ENCODE measurements at places on chromosomes 6 and 20.

- peak; percentile 24 for DNase-seq
Observed at GRCh38 chr20:709423-709822, 33.8 kb upstream of the SCRT2 start.

- DNase-seq: peak; percentile 25
Observed at GRCh38 chr20:38343311-38344106, 2.8 kb upstream of the LBP start.

DNA sequence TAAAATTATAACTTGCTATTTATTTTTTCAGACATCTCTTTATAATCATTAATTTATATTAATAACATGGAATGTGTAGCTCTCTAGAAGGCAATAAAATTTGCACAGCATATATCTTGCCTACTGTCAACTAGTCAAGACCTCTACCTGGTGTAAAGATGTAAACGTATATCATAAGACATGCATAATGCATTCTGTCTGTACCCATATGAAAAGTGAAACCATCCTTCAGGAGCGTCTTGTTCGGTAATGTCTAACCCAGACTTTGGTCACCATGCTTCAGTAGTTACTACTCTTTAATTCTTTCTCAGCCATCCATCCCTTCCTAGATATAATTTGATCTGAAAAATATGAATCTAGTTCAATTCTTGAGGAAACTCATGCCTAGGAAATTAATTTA lies 21.0 kb downstream of the CEP43 start:
- no peak for DNase-seq

GRCh38 chr6:85419046-85419759 lies 30.7 kb upstream of the NT5E start:
- no peak for DNase-seq

- no peak for DNase-seq
Observed at GRCh38 chr6:53635322-53635721, 30.2 kb downstream of the KLHL31 start.

- DNase-seq: no peak
Observed at GRCh38 chr6:19731282-19731681, 105.9 kb upstream of the ID4 start.

- DNase-seq: no peak
Observed at GRCh38 chr6:87993356-87993755, 54.3 kb upstream of the SPACA1 start.

GRCh38 chr6:125793863-125794262 lies 3.1 kb downstream of the NCOA7 start:
- no peak for DNase-seq

DNA sequence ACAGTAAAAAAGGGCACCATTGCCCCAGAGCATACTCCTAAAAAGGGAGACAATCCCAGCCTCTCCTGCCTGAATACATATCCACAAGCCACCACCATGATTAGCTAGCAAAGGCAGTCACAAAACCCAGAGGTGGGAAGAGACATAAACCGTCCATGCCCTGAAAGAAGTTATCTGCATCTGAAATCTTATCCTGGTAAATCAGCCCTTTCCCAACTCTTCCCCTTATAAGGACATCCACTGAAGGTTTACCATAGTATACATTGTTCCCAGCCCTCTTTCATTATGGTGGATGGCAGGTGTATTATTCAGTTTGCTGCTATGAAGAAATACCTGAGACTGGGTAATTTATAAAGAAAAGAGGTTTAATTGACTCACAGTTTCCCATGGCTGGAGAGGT lies 95.2 kb downstream of the TBC1D7 start:
- no peak for DNase-seq

DNA sequence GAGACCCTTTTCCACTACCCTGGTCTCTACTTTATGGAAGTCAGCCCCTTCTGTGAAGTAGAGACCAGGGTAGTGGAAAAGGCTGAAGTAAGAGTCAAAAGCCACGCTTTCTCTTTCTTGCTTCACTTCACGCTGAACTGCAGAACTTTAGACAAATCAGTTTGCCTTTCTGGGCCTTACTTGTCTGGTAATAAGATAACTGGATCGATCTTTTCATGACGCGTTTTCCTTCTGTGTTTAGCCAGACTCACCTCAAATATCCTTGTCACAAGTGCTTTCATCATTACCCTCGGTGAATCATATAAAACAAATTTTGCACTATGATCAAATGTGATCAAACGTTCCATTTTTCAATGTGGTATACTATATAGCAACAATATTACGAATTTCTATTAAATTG lies 170.7 kb downstream of the CLIC5 start:
- no peak for DNase-seq

- no peak for DNase-seq
Observed at GRCh38 chr6:99333068-99333467, 16.4 kb downstream of the FAXC start.

GRCh38 chr20:60785301-60785700 lies 466.8 kb upstream of the CDH4 start:
- no peak for DNase-seq

GRCh38 chr6:111615916-111616612 lies 10.4 kb upstream of the TRAF3IP2 start:
- DNase-seq: no peak

DNA sequence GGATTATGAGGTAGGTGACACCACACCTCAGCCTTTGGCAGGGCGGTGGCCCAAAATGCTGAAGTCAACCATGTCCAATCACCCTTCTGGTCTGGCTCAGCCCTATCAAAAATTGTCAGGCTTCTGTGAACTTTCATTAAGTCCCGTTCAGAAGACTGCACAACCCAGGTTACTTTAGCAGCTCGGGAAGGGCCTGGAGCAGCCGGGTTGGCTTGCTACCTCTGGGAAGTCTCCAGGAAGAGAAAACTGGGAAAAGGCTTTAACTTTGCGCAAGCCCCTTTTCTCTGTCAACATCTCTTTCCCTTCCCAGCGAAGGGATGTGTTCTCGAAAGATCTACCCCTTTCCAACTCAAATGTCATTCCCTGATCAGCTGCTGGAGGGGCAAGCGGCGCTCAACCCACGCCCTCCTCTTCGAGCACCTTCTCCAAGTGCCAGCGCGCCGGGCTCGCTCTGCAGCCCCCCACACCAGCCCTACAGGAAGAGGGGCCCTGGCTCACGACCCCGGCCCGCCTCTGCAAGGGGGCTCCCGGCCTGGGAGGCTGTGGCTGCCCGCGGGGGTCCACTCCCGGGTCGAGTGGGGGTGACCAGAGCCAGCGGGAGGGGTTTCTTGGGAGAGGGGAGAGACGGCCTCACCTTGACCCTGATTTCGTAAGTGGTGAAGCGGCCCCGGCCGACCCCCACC lies 573 bp downstream of the SNX3 start:
- DNase-seq: peak; percentile 68

DNA sequence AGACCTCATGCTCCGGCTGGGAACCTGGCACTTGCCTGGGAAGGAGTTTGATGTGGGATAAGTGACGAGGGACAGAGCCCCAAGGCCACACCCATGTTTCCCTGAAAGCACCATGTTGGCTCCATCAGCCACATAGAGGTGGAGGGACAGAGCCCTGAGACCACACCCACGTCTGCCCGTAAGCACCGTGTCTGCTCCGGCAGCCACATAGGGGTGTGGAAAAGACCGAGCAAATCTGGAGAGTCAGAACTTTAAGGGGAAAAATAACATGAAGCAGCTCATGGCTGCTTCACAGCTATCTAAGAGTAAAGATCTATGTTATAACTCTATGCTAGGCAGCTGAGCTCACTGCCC lies 15.3 kb downstream of the SLCO4A1 start:
- DNase-seq: no peak

DNA sequence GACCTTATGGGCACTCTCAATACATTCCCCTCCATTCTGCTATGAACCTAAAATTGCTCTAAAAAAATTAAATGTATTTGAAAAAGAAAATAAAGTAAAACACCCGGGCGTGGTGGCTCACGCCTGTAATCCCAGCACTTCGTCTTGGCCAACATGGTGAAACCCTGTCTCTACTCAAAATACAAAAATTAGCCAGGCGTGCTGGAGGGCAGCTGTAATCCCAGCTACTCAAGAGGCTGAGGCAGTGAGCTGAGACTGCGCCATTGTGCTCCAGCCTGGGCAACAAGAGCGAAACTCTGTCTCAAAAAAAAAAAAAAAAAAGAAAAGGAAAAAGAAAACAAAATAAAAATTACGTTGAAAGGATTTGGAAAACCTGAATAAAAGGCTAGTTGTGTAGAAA lies 60.5 kb downstream of the CD164 start:
- no peak for DNase-seq

GRCh38 chr20:16587066-16587465 lies 13.8 kb upstream of the KIF16B start:
- DNase-seq: no peak

- DNase-seq: no peak
Observed at GRCh38 chr6:166346449-166346848, 4.1 kb upstream of the SFT2D1 start.

- DNase-seq: no peak
Observed at GRCh38 chr20:588476-588875, 21.6 kb downstream of the TCF15 start.

GRCh38 chr6:148890096-148890495 lies 143.3 kb downstream of the UST start:
- peak; percentile 69 for DNase-seq

- DNase-seq: peak; percentile 50
Observed at GRCh38 chr6:170129691-170130171, 161.1 kb downstream of the DLL1 start.

GRCh38 chr20:57128044-57128757 lies 138.2 kb downstream of the BMP7 start:
- no peak for DNase-seq

DNA sequence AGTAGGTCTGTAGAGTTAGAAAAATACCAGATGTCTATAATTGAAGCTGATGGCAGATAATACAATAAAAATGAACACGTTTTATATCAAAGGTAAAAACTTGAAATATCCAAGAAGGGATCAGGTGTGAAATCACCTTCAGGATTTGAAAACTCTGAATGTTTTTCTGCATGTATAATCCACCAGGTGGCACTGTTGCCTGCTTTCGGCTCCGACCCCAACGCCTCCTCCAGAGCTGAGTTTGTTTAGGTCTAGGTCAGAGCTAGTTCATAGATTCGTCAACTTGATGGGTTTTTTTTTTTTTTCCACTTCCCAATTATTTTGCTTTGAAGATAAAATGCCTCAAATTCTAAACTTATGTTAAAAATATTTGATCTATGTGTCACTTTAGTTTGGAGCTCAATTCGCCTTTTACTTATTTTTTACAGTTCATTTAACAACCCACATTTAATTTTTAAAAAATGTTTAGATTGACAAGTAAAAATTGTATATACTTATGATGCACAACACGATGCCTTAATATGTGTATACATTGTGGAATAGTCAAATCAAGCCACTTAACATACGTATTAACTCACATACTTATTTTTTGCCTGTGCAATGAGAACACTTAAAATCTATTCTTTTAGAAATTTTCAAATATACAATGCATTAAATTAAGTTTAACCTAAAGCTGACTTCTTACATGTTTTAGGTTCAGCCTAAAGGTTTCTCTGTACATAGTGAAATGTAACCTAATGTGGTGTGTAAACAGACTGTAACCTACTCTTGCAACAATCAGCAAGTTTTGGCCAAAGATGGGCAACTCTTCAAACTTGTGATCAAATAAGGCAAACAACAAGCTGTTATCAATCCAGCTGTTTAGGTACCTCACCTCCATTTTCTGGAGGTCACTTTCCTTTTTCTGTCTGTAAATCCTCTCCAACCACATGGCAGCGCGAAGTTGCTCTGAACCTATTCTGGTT lies 39.4 kb upstream of the ENPP4 start:
- peak; percentile 46 for DNase-seq

- no peak for DNase-seq
Observed at GRCh38 chr6:134307870-134308269, 10.0 kb downstream of the SGK1 start.

DNA sequence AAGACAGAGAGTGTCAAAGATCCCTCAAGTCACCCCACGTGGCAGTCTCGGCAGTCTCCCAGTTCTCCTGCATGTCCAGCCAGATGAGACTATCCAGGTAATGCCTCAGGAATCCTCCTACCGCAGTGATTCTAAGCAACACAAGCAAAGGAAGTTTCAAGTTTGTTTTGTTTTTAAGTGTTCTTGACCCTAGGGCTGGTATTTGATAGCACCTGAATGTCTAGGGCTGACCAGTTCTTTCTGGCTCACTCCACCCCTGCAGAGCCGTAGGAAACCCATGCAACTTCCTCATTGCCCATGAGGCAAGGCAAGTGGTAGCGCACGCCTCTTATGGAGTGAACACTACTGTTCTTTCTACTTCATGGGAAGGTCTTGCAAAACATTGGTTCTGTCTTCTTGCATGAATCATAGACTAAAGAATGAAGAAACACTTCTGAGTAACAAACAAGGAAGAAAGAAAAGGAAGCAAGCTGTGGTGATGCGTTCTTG lies 24.8 kb upstream of the FOXQ1 start:
- no peak for DNase-seq

- peak; percentile 97 for DNase-seq
Observed at GRCh38 chr6:148746363-148747144, at the start of gene UST. TSS of gene UST (plus strand) at chr6:148747030. CDS start at chr6:148747431, 401 bp downstream.

DNA sequence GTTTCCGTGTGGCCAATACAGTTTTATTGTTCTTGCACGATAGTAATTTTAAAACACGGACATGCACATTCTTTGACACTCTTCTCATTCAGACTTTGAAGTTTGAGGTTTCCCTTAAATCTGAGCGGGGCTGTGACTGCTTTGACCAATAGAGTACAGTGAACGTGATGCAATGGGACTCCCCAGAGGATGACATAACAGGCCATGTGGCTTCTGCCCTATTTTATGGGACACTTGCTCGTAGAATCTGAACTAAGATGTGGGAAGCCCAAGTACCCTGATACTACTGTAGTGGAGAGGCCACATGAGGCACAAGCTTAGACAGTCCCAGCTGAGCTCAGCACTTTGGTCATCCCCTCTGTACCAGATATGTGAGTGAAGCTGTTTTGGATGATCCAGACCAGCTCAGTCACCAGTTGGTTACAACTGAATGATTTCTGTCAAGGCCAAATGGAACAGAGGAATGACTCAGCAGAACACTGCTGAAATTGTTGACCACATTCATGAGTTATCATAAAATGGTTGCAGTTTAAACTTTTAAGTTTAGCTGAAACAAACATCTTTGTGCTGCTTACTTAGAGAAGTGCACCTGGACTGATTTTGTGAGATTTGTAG lies 279.4 kb downstream of the RFPL4B start:
- no peak for DNase-seq

DNA sequence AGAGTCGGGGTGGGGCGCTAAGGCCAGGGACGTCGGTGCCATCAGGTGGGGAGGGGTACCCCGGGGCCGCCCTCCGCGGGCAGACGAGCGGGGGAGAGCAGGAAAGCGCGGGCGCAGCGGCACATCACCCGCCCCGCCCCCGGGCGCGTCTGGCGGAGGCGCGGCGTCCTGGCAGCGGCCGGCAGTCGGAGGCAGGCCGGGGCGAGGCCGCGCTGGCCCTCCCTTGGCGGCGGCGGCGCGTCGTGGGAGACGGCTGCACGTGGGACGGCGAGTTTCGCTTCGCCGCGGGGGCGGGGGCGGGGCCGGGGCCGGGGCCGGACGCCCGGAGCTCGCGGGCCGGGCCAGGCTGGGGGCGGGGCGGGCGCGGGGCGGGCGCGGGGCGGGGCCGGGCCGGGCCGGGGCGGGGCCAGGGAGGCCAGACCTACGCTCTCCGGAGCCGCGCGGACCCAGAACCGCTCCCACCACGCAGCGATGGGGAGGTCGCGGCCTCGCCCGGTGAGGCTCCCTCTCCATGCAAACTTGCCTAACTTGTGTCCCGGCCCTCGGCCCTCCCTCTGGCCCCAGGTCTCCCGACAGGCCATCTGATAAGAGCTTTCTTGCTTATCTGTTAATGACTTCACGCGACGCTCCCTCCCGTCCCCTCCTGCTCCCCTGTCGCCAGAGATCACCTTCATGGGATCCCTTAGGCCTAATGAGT lies 12.5 kb downstream of the ITPR3 start:
- no peak for DNase-seq

- DNase-seq: peak; percentile 36
Observed at GRCh38 chr6:41488433-41489119, 57.6 kb upstream of the FOXP4 start.

- no peak for DNase-seq
Observed at GRCh38 chr20:37673444-37673843, 20.4 kb upstream of the CTNNBL1 start.
